Glutamatergic neuron (in vitro differentiated cells): ENCODE measurements at places on chromosomes 5 and 9. TPM values are rescaled to one million over a fixed set of nuclear protein-coding genes. Genes with fewer than 3 reads are reported as not detected.

- peaks cover 5% of the 10 kb centered on the region for H3K27me3 ChIP-seq
- H3K4me3 ChIP-seq = peak overlapping the region; percentile 14
- H3K4me1 ChIP-seq = peaks cover 8% of the 10 kb centered on the region
- no peak overlapping the region for H3K27ac ChIP-seq
- DNase-seq = no peak
These were observed 4.8 kb downstream of the PRSS3 start for GRCh38 chr9:33799928-33800704.

DNA sequence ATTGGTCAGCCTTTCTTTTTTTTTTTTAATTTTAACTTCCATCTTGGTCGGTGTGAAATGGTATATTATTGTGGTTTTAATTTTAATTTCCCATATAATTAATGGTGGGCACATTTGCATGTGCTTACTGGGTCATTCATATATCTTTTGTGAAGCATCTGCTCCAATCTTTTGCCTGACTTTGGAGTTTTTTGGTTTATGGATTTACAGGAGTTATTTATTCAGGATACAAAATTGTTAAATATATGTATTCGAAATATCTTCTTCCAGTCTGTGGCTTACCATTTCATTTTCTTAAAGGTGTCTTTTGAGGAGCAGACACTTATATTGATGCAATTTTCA, 682 bp upstream of the RIGI start:
- peaks cover 8% of the 10 kb centered on the region for H3K36me3 ChIP-seq
- peaks cover 11% of the 10 kb centered on the region for H3K4me1 ChIP-seq
- no peak overlapping the region for H3K27ac ChIP-seq
- peaks cover 2% of the 10 kb centered on the region for H3K27me3 ChIP-seq

DNA sequence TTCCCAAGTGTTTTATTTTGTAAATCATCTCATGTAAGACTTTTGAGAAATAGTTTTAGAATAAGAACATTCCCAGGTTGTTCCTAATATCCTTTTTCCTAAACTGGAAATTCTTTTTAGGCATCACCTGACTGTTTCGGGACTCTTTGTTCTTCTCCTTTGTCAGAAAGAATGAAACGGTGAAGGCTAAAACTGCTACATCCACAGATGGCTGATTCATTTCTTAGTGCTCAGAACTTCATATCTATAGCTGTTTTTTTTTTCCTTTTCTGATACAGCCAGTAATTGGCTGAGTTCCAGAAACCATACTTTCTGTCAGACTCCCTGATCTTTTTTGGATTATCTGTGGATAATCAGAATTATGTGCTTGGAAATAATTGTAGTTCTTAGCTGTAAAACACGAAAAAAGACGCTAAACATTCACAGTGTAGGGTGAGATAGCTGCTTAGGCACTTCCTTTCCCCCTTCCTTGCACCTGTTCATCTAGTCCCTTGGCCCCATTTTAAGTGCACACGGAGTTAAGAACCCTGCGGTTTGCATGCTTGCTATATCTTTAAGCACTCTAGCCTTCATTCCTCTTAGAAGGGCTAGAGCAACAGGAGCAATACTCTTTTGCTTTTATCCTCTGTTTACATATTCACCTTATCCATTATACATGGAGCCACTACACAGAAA, 283.9 kb downstream of the PJA2 start:
- no peaks in the 10 kb centered on the region for H3K27me3 ChIP-seq
- peaks cover 3% of the 10 kb centered on the region for H3K4me1 ChIP-seq
- H3K27ac ChIP-seq = no peak overlapping the region
- no peak for DNase-seq

DNA sequence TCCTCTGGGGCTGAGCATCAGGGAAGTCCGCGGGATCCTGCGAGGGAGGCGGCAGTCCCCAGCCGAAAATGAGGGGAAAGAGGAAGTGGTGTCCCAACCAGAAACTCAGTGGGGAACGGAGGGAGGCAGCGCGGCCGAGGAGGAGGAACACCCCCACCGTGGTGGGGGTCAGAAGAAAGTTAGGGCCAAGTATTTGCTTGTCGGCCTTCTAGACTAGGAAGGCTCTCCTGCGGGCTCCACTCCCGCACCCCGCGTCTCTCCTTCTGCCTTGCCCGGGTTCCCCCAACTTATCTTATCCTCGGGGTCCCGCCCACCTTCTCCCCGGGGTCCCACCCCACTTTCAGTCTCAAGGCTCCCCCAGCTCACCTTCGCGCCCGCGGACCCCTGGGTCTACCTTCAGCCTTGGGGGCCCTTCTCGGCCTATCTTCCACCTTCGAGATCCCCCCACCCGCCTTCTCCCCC, 557 bp upstream of the PHF2 start:
- peaks cover 6% of the 10 kb centered on the region for H3K36me3 ChIP-seq
- peaks cover 3% of the 10 kb centered on the region for H3K27me3 ChIP-seq
- H3K27ac ChIP-seq = peak overlapping the region; percentile 74
- H3K4me3 ChIP-seq = peak overlapping the region; percentile 91
- peaks cover 14% of the 10 kb centered on the region for H3K4me1 ChIP-seq
- DNase-seq = peak; percentile 26

DNA sequence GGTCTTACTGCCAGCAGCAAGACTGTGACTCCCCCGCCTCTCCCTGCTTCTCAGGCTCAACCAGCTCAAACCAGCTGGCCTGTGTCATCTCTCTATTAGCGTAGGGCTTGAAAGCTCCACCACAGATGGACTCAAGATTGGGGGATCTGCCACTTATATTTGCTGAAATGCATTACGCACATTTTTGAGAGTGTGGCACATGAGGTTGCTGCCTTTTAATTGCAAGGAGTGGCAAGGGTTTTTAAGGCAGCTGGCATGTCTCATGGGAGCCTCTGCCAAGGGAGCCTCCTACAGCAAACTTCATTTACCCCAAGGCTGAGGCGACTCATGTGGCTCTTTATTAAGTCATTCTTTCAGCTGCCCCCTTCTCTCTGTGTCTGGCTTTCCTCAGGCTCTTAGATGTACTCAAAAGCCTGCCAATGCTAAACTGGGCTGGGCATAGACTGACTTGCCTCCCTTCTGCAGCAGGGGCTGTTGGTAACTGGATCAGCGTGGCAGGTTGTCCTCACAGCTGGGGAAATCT, 219.3 kb downstream of the SMARCA2 start:
- peak overlapping the region; percentile 87 for H3K27ac ChIP-seq
- DNase-seq = peak; percentile 47
- peaks cover 19% of the 10 kb centered on the region for H3K4me1 ChIP-seq
- H3K36me3 ChIP-seq = no peaks in the 10 kb centered on the region

- H3K4me1 ChIP-seq = peaks cover 2% of the 10 kb centered on the region
- no peaks in the 10 kb centered on the region for H3K36me3 ChIP-seq
- peaks cover 6% of the 10 kb centered on the region for H3K27me3 ChIP-seq
- peak; percentile 6 for DNase-seq
- H3K4me3 ChIP-seq = no peak overlapping the region
- no peak overlapping the region for H3K27ac ChIP-seq
These were observed 557 bp upstream of the IL3 start for GRCh38 chr5:132059696-132060500.

- no peak overlapping the region for H3K4me3 ChIP-seq
- H3K36me3 ChIP-seq = no peaks in the 10 kb centered on the region
- DNase-seq = no peak
- H3K27ac ChIP-seq = no peak overlapping the region
- H3K27me3 ChIP-seq = peaks cover 4% of the 10 kb centered on the region
These were observed 20.5 kb upstream of the JAK2 start for GRCh38 chr9:4964540-4964939.

DNA sequence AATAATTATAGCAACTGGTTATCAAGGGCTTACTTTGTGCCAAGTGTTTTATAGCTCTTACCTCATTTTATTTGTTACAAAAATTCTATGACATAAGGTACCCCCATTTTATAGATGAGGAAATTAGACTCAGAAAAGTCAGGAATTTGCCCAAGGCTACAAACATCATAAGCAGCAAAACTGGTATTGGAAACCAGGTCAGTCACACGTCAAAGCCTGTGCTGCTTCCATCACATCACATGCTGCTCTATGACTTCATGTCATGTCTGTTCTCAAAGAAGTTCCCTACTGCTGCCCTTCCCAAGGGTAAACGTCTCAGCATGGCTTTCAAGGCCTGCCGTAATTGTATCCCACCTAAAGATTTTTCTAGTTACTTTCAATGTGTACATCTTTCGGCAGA, 6.9 kb upstream of the KIF2A start:
- no peak overlapping the region for H3K4me3 ChIP-seq
- H3K27me3 ChIP-seq = no peaks in the 10 kb centered on the region
- H3K4me1 ChIP-seq = no peaks in the 10 kb centered on the region
- H3K27ac ChIP-seq = no peak overlapping the region

DNA sequence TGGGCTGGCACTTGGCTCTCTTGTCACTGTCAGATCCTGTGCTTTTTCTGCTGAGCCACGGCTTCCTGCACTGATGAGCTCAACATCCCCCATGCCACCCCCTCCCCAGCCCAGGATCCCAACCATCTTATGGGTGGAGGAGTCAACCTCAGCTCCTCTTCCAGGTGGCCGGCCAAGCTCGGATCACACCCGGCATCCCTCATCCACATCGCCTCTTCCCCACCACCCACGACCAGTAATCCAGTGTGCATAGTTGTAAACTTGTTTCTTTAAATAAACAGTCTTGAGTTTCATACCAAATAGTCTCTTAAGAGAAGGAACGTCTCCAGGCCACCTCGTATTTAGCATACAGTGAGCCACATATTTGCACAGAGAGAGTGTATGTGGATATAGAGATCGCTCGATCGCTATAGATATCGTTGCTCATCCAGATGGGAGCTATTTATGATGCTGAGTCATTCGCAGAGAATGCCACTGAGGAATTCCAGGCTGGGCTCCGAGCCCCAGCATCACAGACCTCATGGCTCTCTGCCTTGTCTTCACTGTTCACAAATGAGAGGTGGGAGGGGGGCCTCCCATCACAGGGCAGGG, 61.8 kb upstream of the CPLX2 start:
- no peaks in the 10 kb centered on the region for H3K27me3 ChIP-seq
- no peak overlapping the region for H3K4me3 ChIP-seq
- no peak for DNase-seq

- DNase-seq = no peak
- H3K36me3 ChIP-seq = peaks cover 5% of the 10 kb centered on the region
- no peak overlapping the region for H3K27ac ChIP-seq
- H3K27me3 ChIP-seq = no peaks in the 10 kb centered on the region
These were observed 6.1 kb downstream of the IL31RA start for GRCh38 chr5:55857247-55857640.

- no peaks in the 10 kb centered on the region for H3K36me3 ChIP-seq
- no peak overlapping the region for H3K4me3 ChIP-seq
- H3K4me1 ChIP-seq = no peaks in the 10 kb centered on the region
- H3K27ac ChIP-seq = no peak overlapping the region
- peaks cover 2% of the 10 kb centered on the region for H3K27me3 ChIP-seq
These were observed 49.2 kb downstream of the TMEM174 start for GRCh38 chr5:73222173-73222572.

DNA sequence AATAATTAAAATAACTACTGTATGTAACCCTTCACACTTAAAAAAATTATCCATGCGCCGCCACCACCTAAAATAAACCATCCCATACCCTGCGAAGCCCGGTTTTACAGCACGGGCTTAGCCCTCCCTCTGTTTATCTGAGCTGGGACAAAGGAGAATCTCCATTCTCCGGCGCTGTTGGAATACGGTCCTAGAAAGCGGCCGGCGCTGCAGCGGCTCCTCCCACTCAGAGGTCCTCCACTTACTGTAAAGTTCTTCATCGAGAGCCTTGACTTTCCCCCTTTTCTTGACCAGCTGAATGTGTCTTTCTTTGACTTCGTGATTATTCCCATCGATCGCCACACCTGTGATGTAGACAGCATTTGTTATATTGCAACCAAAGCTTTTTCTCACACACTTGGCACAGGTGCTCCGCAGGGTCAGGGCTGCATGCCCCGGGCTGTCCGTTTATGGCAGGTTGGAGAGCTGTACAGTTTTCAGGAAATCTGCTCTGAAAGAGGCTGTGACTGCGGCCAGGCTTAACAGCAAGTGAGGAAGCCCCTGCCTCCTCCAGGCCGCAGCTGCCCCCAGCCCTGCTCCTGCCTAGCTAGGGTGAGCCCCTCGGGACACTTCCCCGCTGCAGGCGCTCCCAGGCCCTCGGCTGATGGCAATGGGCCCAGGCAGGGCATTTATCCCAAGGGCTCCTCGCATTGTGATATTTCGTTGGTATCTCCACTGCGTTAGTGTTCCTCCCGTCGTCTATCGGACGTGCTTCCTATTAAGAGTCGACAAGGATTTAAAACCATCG, 16.7 kb downstream of the GFPT2 start:
- H3K27ac ChIP-seq = peak overlapping the region; percentile 5
- peak; percentile 66 for DNase-seq
- peaks cover 8% of the 10 kb centered on the region for H3K27me3 ChIP-seq
- H3K4me3 ChIP-seq = no peak overlapping the region
- peaks cover 2% of the 10 kb centered on the region for H3K4me1 ChIP-seq

- H3K27me3 ChIP-seq = peaks cover 2% of the 10 kb centered on the region
- peaks cover 11% of the 10 kb centered on the region for H3K4me1 ChIP-seq
- no peak for DNase-seq
- no peaks in the 10 kb centered on the region for H3K36me3 ChIP-seq
These were observed 56.0 kb downstream of the ZFR start for GRCh38 chr5:32388432-32389129.

DNA sequence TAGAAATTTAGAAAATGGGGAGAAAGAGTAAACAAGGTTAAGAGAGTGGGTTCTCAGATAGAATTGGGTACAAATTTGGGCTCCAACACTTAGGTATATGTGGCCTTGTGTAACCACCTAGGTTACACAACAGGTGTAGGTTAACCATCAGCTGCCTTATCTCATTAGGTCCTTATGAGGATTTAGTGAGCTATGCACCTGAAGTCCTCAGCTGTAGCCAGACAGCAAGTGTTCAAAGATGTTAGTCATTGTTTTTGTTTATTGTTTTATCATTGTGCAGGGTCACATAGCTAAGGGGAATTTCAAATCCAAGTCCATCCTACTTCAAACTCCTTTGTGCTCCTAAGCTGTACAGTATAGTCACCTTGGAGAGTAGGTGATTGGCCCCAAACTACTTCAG, 970 bp upstream of the TRIM32 start:
- H3K4me3 ChIP-seq = peak overlapping the region; percentile 35
- H3K36me3 ChIP-seq = peaks cover 5% of the 10 kb centered on the region
- peaks cover 13% of the 10 kb centered on the region for H3K4me1 ChIP-seq
- no peak for DNase-seq
- peaks cover 4% of the 10 kb centered on the region for H3K27me3 ChIP-seq

DNA sequence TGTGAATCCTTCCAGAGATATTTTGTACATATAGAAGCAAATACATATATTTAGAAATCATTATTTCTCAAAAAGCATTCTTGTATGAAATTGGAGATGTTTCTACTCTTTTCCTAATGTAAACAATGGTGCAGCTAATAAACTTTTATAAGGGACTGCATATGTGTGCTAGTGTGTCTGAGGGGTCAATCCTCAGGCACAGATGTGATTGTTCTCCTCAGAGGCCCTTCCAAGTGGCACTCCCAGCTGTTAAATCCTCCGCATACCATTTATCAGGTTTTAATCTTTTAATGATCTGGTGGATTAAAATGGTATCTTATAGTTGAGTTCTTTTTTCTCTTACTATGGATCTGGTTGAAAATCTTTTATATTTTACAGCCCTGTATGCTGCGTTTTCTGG, 5.6 kb upstream of the OMD start:
- no peak overlapping the region for H3K4me3 ChIP-seq
- no peaks in the 10 kb centered on the region for H3K36me3 ChIP-seq
- H3K27ac ChIP-seq = no peak overlapping the region
- no peak for DNase-seq
- peaks cover 13% of the 10 kb centered on the region for H3K4me1 ChIP-seq
- no peaks in the 10 kb centered on the region for H3K27me3 ChIP-seq

- H3K4me1 ChIP-seq = peaks cover 32% of the 10 kb centered on the region
- DNase-seq = no peak
- no peak overlapping the region for H3K27ac ChIP-seq
- peaks cover 13% of the 10 kb centered on the region for H3K36me3 ChIP-seq
- H3K4me3 ChIP-seq = no peak overlapping the region
- peaks cover 7% of the 10 kb centered on the region for H3K27me3 ChIP-seq
These were observed 94.2 kb downstream of the DPYSL3 start for GRCh38 chr5:147415651-147416050.

The MEF2C gene
- total RNA-seq = 24.1 TPM

The CBY3 gene
- not detected for total RNA-seq

The COMMD10 gene
- total RNA-seq = 22.9 TPM

The S1PR3 gene
- total RNA-seq = 2.9 TPM

The TMEFF1 gene
- total RNA-seq = 171 TPM
